ENCODE measurements at places on chromosomes 7 and 10. TPM values are rescaled to one million over a fixed set of nuclear protein-coding genes. Genes with fewer than 3 reads are reported as not detected.

- DNase-seq = no peak
Observed at GRCh38 chr10:77264107-77264506, 373.5 kb downstream of the KCNMA1 start.

Gene MRLN
- total RNA-seq = not detected

- DNase-seq = peak; percentile 70
Observed at GRCh38 chr10:79241990-79242619, 105.2 kb upstream of the PPIF start.

DNA sequence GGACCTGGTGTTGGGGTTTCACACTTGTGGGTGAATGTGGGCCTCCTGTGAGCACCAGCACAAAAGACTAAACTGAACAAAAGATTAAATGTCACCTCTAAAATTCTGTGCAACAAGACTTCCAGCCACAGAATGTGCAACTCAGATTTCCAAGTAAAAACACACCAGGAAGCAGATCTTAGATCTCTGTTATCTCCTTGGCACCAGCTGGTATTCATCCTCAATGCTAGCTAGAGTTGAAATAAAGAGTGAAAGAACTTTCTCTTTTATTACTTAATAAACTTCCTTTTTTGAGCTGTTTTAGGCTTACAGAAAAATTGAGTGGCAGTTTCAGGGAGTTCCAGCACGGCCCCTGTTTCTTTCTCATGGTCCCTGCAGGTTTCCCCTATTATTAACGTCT lies 40.2 kb downstream of the EGFR start:
- no peak for DNase-seq

DNA sequence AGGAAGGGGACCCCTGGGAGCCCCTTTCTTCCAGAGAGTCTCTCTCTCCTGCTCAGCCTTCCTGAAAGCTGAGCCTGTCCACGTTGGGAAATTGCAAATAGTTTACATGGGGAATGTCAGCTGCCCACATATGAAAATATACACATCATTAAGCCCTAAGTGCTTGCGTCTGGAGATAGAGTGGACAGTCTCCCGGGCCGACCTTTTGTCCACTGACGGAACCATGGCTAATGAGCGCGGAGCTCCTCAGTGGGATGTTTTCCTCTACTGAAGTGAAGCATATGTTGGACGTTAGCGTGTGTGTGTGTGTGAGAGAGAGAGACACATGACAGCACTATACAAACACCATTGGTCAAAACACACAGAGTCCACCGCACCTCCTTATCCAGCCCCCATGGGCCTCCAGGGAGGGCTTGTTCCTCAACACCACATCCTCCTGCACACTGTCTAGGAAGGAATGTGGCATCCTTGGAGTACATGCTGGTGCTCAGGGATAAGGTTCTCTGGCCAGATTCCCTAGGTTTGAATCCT lies 128.4 kb downstream of the RGS10 start:
- DNase-seq = no peak

GRCh38 chr7:80611779-80612178 lies 26.7 kb upstream of the CD36 start:
- peak; percentile 81 for DNase-seq

All from MG63 (cell line).